ENCODE measurements at places on chromosomes 2 and 18. TPM values are rescaled to one million over a fixed set of nuclear protein-coding genes. Genes with fewer than 3 reads are reported as not detected.

Gene GAREM1
- total RNA-seq, result 10.4 TPM

Gene SOWAHC
- total RNA-seq, result 2.7 TPM

Gene BCL2
- 2.9 TPM for total RNA-seq

Gene IL1A
- total RNA-seq, result 0.06 TPM

Gene ASB18
- total RNA-seq, result not detected

Gene DNER
- 7.1 TPM for total RNA-seq

Gene LBX2
- 0.97 TPM for total RNA-seq

Gene PROKR1
- total RNA-seq, result not detected

Gene CHRNA1
- total RNA-seq, result 1.1 TPM

Gene TMEM150A
- 11.1 TPM for total RNA-seq

Gene GCG
- total RNA-seq, result not detected

Gene CWC22
- total RNA-seq, result 8.9 TPM

Gene CFAP53
- total RNA-seq, result not detected

Gene LCT
- 0.14 TPM for total RNA-seq

Gene TPO
- total RNA-seq, result not detected

Gene INSIG2
- total RNA-seq, result 8.1 TPM

Gene ANKRD30BL
- total RNA-seq, result not detected

Gene EMILIN2
- 3.8 TPM for total RNA-seq

All from H4 (cell line).